HS-5 (cell line): ENCODE measurements at places on chromosomes 2 and 18.

GRCh38 chr2:99753505-99753904, 263.7 kb upstream of the REV1 start:
- no peak for DNase-seq

DNA sequence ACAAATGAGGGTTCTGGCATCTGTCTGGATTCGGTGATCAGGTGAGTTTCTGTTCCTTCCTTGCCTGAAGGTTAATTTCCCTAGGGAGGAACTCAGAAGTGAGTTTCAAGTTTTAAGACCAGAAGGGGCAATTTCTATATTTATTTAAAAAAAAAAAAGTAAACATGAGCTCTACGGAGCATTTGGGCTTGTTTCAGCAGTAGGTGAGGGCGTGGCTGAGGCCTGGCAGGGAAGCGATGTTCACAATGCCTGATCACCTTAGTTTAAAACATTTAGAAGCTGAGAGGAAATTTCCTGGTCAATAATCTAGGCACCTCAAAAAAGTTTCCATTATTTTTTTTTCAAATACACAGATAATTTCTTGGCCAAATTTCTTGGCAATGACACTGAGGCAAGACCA, 629.1 kb downstream of the DPP10 start:
- no peak for DNase-seq

GRCh38 chr2:120887741-120888231, 152.1 kb downstream of the GLI2 start:
- DNase-seq = no peak

DNA sequence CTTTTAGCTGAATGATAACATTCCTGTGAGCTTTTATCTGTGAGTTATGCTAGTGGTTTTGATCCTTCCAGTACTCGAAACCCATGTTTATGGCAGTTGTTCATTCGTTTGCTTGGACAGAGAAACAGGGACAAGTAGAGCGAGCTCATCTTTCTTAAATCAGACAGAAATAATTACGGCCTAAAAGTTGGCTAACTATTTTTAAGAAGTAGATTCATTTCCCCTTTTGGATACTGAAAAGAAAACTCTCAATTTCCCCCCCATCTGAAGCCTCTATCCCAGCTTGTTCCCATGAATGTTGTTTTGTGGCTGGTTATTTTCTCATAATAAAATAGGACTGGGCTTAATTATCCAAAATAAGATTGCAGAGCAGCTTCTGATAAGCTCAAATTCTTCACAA, 67.1 kb downstream of the ANTXR1 start:
- no peak for DNase-seq

DNA sequence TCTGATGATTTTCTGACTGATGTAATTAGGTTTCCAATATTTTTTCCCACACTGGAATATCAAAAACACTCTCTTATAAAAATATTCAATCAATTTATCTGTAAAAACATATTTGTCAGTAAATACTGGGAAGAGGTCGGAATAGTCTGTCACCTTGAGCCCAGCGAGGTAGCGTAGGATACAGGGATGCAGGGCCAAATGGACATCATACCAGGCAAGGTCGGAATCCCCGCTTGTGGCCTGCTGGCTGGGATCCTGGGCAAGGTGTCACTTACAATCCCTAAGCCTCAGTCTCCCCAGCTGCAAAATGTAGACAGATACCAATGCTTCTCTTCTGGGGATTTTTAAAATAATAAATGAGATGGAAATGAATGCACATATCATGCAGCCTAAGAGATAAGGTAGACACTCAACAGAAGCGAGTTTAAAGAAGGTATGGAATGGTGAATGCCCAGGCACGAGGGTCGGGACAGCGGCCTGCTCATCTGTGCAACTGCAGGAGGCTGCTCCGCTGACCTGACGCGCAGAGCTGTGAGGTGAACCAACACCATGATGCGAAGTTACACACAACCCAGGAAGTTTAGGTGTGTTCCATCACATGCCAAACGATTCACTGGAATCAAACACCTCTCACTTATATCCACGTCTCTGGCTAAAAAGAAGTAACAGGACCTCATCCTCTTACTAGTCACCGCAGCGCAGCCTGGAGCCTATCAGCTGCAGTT, 98.2 kb downstream of the EIPR1 start:
- DNase-seq = no peak

- DNase-seq = no peak
Observed at GRCh38 chr2:240620859-240621258, 4.4 kb upstream of the GPR35 start.

DNA sequence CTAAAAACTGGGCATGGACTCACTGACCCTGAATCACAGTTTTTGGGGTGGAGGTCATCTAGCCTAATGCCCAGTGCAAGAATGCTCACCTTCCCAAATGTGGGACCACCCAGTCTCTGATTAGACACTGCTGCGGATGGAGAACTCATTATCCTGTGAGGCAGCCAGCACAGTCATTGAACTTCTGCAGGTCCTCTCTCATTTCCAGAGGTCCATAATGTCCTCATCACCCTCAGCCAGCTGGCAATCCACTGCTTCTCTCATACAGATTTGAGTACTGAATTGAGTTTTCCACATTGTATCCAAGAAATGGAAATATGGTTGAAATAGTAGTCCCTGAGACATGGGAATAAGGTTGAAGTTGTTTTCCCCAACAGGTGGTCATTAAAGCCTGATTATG, 5.0 kb upstream of the MYO5B start:
- DNase-seq = no peak

DNA sequence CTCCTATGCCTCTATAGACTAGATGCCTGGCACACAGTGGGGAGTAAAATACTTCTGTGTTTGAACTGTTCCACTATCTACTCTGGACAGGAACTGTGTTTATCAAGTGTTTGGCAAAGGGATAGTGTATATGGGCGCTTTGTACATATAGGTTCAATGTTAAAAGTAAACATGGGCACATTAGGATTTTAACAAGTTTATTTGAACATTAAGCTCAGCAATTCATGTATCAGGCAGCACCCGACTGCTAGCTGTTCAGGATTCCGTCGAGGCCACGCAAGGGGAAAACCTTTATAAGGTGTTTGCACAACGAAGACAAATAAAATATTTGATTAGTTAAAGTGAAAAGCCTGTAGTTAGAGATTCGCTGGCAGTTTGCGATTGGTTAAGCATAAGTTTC, 43.4 kb upstream of the ROCK2 start:
- no peak for DNase-seq

DNA sequence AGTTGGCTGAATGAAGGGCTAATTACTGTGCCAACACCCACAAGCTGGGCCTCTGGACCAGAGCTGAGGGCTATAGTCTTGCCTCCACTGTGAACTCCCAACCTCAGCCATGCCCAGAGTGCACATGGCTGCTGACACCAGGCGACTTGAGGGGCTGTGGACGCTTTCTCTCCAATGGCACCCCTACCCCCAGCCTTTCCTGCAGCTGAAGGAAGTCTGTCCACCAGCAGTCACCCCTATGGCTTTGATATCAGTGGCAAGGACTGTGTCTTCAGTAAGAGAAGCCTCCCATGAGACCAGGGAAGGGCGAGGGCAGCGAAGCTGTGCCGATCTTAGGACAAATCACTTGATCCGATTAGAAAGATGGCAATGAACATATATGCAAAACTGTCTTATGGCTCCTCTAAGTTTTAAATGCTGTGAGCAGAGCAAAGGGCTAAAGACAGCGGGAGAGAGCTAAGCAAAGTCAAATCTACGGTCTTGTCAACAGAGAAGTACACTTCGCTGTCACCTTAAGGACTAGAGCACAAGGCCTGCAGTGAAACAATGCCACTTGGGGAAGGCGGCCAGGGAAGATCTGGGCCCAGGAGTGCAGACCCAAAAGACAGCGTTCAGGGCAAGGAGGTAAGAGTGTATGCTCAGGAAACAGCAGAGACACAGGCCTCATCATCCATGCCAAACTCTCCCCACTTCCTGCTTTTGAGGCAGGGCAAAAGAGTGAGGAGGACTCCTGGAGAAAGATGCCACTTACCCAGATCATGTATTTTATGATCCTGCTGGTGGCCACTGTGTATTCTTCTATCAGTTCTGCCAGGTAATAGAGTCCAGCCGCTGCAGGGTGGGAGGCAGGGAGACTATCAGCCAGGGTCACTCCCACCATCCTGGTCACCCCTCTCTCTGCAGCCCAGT, 1.5 kb downstream of the TEX261 start:
- DNase-seq = no peak

DNA sequence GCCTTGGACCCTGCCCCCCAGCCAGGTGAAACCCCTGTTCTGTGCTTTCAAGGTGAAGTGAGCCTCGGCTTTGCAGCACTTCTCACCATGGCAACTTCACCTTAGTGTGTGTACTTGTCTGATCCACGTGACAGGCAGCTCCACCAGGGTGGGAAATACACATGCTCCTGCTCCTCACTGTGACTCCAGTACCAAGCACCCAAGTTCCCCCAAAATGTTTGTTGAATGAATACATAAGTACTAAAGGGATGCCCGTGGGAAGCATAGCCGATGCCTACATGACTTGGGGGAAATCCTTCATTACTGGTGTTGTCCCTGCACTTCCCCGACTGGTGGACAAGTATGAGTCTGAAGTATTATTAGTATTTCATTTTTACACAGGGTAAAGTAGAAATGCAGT, 41.8 kb upstream of the GBX2 start:
- DNase-seq = no peak

GRCh38 chr18:44805643-44806042, 125.0 kb downstream of the SETBP1 start:
- no peak for DNase-seq

- no peak for DNase-seq
Observed at GRCh38 chr18:77077941-77078689, 54.5 kb downstream of the MBP start.

DNA sequence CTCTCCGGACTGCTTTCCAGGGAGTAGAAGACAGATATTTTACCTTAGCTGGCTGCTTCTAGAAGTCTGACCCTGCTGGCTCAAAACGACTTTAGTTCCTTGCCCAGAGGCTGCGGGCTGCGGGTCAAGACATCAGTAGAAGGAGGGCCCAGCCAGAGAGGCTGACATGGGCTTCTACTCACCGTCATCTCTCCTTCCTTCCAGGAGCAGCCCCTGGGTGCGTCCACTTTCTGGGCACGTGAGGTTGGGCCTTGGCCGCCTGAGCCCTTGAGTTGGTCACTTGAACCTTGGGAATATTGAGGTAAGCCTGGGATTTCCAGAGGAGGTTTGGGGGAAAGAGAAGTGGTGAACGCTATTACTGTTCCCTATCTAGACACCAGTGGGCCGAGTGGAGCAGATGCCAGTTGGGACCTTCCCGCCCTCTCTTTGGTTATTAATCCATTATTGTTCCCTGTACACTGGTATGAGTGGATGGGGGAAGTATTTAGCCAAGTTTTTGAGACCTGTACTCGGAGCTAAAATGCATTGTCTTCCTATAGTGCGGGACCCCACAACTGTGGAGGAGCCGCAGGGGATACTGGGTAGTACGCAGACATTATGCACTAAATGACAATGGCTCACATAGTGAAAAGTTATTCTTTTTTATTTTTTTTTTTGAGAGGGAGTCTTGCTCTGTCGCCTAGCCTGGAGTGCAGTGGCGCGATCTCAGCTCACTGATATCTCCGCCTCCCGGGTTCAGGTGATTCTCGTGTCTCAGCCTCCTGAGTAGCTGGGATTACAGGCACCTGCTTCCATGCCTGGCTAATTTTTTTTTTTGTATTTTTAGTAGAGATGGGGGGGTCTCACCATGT, 26.3 kb upstream of the CASP8 start:
- no peak for DNase-seq

DNA sequence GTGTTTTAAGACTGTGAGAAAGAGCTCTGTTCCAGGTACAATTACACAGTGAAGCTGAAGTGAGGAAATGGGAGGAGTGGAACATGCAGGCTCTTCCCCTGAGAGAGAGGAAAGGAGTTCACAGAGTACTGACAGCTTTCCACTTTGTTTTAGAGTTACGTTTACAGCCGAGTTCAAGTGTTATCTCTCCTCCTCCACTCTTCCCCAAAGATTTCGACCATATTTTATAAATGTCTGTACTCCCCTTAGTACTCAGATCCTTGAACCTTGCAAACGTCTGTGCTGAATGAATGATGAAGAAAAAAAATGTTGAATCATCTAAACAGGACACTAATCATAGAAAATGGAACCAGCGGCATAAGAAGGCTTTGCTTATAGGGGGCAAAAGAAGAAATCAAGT, 121.6 kb downstream of the THADA start:
- DNase-seq = no peak

DNA sequence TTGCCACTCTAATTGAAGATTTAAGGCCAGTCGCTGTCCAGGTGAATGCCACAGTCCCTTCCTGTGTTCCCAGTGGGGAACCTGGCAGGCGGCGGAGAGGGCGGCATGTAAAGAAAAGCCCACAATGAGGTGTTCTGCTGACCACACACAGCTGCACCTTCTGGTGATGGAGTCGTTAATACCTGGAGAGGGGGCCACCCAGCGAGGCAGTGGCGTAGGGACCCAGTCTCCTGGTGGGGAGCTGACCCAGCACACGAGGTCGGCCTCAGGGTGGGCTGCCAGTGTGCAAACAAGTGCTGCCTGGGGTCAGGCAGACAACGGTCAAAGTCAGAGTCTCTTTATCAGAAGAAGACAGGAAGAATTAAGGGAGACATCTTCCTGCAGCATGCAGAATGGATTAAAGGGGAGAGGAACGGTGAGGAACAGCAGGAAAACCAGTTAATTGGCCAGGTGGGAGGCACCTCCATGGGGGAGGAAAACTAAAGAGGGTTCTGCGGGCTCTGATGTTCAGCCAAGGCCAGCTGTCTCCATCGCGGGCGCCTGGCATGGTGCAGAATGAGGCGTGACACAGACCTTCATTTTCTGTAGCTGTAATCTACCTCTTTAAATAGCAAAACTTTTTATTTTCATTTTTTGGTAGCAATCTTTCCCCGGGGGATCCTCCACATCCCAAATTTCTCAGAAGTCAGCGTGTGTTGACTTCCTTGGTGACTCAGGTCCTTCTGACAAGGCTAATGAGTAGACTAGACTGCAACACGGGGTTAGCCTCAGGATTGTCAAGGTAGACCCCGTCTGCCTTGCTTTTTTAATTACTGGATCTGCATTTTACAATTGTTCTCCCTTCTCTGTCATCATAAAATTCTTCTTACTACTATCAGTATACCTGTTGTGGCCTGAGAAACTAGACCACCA, 78.3 kb downstream of the SMAD7 start:
- DNase-seq = no peak

DNA sequence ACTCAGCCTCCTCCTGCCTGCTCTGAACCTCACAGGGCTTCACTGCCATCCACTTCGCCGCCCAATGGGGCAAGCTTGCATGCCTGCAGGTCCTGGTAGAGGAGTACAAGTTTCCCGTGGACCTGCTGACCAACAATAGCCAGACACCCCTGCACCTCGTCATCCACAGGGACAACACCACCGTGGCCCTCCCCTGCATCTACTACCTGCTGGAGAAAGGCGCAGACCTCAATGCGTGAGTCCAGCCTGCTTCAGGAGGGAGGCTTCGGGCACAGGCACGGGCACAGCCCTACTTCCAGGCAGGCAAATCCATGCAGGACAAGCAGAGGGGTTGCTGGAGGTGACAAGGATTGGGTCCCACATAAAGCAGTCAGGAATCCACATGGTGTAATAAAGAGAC, 1.2 kb downstream of the ANKRD53 start:
- DNase-seq = no peak

- no peak for DNase-seq
Observed at GRCh38 chr18:2148823-2149222, 422.5 kb downstream of the METTL4 start.
